Activated T-cell treated with anti-CD3 and anti-CD28 coated beads, Interleukin-2, amount 50 U/mL, for 24 hours (primary cell): ENCODE measurements at places on chromosomes 2 and 18.
A peak's percentile ranks its signal among the peaks of the same experiment; 100 is the strongest.

- DNase-seq: no peak
Measured at GRCh38 chr18:13433125-13433524, 214.6 kb downstream of the LDLRAD4 start.

DNA sequence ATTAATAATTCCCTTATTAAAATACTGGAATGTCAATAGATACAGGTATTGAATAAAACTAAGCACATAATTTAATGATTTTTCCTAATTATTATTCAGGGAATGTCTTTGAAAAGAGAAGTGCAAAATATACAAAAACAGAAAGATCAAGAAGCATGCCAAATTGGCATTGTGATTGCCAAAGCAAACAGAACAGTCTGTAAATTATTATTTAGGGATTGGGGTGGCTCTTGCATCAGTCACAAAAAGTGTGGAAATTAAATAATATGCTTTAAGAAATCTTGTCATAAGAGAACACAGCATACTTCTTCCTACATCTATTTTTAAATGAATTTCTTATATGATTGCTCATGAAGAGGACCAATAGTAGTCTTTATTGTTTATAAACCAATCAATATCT lies 1211.9 kb downstream of the DPP10 start:
- no peak for DNase-seq

DNA sequence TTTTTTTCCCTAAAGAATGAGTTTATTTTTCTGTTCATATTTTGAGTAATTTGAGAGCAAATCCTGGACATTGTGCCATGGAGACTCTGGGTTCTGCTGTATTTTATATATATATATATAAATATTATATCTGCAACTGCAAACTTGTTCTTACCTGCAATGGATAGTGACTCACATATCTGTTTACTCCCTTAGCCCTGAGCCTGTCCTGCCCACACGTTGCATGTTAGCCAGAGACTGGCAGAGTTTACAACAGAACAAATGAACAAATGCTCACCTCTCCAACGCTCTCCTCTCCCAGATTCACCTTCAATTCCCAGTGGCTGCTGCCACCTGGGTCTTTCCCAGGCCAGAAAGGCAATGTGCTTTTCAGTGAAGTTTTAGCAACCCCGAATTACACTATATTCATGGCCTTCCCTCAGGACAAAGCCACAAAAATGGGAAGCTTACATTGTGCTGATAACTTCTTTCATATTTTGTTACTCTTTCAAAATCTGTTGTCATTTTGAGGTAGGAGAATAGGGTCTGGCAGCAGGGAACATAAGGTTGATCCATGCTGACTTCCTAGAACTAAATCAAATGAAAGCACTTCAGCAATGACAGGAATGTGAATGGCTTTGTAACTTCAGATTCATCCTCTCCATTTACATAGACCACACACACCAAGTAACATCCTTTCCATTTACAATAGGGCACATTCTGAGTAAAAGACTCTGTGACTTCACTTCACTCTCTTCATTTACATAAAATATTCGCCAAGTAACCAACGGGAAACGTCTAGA lies 105.4 kb upstream of the FAM110C start:
- DNase-seq: no peak

- DNase-seq: no peak
Measured at GRCh38 chr2:144886862-144887261, 366.9 kb upstream of the ZEB2 start.

- peak; percentile 33 for DNase-seq
Measured at GRCh38 chr2:152336119-152336853, 1.3 kb downstream of the FMNL2 start.
